Amniotic stem cell (primary cell): ENCODE measurements at places on chromosomes 2 and 18.

DNA sequence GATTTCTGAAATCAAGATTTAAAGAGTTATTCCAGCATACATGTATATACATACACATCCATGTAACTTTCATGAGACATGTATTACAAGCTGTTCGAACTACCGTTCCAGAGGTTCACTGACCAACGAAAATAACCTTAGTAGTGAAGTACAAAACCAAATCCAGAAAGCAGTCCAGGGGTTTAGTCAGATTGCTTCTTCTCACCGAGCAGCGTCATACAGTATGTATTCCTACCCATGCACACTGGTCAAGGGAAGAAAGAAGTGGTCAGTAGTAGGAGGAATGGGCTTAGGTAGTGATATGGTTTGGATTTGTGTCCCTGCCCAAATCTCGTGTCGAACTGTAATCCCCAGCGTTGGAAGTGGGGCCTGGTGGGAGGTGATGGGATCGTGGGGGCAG, 45.3 kb downstream of the E2F6 start:
- no peak for DNase-seq

- DNase-seq, result no peak
These were observed 59.4 kb downstream of the NEDD4L start for GRCh38 chr18:58103339-58103985.

DNA sequence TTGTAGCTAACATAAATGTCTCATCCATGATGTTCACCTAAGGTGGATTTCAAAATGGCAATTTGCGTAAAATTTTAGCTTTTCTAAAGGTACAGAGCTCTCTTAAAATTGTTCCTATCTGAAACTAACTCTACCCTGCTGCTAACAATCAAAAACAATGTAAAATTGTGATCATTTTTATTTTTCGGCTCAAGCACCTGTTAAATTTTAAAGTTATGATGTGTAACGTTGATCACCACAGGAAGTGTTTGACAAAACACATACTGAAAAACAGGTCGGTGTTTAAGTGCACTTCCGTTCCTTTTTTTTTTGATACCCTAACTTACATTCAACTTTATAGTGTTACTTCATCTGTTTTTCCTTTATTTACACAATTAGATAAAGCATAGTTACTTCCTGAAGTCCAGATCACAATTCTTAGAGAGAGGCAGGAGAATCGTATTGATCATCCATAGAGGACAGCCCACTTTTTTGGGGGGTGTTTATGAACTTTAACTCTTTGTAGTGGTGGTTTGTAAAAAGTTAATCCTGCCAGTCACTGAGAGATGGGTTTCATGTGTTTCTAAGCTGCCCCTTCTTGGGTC, 6.0 kb upstream of the NCK2 start:
- no peak for DNase-seq

DNA sequence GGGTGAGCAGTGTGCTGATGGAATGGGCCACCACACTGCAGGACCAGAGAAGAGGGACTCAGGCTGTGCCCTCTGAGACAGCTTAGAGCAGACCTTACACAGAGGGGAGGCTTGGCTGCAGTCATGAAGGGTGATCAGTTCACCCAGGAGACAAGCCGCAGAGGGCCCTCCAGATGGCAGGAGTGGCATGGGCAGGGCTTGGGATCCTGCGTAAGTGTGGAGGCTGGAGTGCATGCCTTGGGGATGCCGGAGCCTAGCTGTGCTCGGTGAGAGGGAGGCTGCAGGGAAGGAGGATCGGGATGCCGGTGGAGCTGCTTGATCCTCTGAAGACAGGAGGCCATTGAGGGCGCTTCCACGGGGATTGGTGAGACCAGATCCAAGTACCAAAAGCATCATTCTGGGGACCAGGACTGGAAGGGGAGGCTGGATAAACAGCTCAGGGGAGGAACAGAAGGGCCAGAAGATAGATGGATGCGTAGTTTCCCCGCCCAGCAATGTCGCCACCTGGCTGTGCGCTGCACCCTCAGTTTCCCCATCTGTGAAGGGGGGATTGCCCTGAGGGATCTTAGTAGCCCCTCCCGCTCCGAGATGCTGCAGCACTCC, 163.4 kb downstream of the INHBB start:
- no peak for DNase-seq

DNA sequence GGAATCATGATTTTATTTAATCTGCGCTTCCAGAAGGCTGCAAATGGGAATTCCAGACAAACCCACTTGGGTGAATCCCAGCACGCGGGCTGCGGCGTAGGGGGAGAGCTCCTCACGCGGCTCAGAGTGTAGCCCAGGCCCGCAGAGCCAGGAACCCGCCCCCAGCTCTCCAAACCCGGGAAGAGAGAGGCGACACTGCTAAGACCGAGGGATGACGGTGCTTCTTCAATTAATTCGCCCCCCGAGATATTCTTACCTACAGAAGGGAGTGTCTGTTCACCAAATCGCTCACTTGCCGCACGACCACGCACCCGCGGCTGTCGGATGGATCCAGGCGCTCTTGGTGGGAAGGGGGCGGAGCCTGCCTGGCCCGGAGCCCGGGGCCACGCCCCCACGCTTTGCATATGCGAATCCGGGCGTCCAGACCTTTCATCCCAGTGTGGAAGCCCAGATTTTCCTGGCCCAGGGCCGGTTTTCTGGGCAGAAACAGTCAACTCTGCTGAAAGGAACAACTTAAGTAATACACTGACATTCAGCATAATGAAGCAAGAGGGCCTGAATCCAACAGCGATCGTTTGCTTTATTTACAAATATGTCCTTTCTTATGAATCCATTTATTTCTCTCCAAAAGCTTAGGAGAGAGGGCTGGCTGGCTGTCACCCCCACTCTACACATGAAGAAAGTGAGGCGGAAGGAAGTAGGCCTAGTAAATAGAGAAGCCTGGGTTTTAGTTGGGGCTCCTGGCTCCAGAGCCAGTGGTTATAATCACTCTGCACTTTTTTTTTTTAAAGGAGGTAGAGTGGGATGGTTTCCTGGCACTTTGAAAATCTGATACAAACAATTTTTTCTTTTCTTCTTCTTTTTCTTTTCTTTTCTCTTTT, at the start of gene SLC19A3:
Gene SLC19A3, minus strand, starts transcription at position 342 of the 881 bp plus-strand sequence. CDS start 15,710 bp downstream, outside the sequence.
- no peak for DNase-seq
